ENCODE measurements at places on chromosomes 3 and 15. TPM values are rescaled to one million over a fixed set of nuclear protein-coding genes. Genes with fewer than 3 reads are reported as not detected.

- ATAC-seq, result no peak
These were observed 749.3 kb upstream of the CADM2 start for GRCh38 chr3:84209474-84209873.

- ATAC-seq, result peak; percentile 80
These were observed 16.9 kb downstream of the CD47 start for GRCh38 chr3:108073764-108074431.

- ATAC-seq, result no peak
These were observed 73.9 kb downstream of the ARNT2 start for GRCh38 chr15:80478075-80478474.

GRCh38 chr3:171491361-171491760 lies 31.2 kb upstream of the TNIK start:
- peak; percentile 37 for ATAC-seq

GOLGA6L10 gene
- total RNA-seq, result 1.2 TPM
